ENCODE measurements at places on chromosomes 12 and 14. TPM values are rescaled to one million over a fixed set of nuclear protein-coding genes. Genes with fewer than 3 reads are reported as not detected.

The IRAK3 gene
- total RNA-seq = 3.2 TPM

The AQP2 gene
- total RNA-seq = not detected

The SMAGP gene
- 4.4 TPM for total RNA-seq

The RPL6 gene
- 537 TPM for total RNA-seq

The SAMD15 gene
- total RNA-seq = 0.11 TPM

The CPNE6 gene
- total RNA-seq = 1.4 TPM

The PLA2G1B gene
- not detected for total RNA-seq

The GPR135 gene
- 3.2 TPM for total RNA-seq

The KRT86 gene
- not detected for total RNA-seq

The SLC39A2 gene
- total RNA-seq = not detected

The PIWIL1 gene
- total RNA-seq = not detected

The NFATC4 gene
- total RNA-seq = 13.3 TPM

The KRT80 gene
- total RNA-seq = 1.2 TPM

DNA sequence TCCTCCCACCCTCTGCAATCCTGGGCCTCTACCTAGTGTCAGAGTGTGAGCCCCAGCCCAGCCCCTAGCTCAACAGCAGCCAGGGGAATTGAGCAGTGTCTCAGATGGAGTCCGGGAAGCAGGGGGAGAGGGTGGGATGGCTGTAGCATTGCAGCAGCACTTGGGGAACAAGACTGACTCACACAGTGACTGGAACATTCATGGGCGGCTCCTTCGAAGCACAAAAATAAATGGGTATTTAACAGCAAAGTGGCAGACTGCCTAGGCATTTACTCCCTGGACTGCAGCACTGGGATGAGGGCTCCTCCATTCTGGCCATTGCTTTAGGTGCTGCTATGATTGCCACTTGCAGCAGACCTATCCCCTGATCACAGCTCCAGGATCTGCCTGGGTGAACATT, 46.0 kb upstream of the STK38L start:
- DNase-seq = no peak

- DNase-seq = no peak
These were observed 209.2 kb downstream of the C12orf75 start for GRCh38 chr12:105539735-105540134.

- no peak for DNase-seq
These were observed 14.7 kb downstream of the PRICKLE1 start for GRCh38 chr12:42574851-42575266.

GRCh38 chr12:6326316-6327228, 15.3 kb downstream of the TNFRSF1A start:
- peak; percentile 76 for DNase-seq

GRCh38 chr12:108751821-108752220, 20.5 kb upstream of the CORO1C start:
- no peak for DNase-seq

DNA sequence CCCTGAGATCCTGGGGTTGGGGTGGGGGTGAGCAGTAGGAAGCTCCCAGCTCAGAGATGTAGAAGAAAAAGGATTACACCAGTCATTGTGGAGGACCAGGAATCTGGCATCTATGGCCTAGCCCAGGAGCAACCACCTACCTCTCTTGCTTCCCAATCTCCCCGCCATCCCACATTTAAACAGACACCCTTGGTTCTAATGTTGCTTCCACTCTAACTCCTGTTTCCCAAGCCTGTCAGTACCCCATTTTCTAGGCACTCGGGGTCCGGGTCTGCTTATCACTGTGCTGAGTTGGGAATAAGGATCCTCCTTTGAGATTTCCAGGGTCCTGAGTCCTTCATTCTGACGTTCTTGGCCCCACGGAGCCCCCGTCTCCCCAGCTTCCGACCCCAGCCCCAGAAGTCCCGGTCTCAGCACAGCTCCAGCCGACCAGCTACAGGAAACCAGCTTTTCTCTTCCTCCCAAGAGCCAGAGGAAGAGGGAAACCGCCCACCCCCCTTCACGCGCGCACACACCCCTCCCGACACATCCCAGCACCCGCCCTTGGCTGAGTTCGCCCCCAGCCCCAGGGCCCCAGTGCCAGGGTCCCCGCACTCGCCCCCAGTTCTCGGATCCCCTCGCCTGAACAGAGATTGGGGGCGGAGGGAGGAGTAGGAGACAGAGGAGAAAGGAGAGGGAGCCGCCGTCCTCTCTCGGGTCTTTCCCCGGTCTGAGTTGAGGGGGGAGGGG, 1.2 kb downstream of the ITGA5 start:
- DNase-seq = no peak

GRCh38 chr14:93009471-93010129, 86.7 kb downstream of the CHGA start:
- DNase-seq = no peak

DNA sequence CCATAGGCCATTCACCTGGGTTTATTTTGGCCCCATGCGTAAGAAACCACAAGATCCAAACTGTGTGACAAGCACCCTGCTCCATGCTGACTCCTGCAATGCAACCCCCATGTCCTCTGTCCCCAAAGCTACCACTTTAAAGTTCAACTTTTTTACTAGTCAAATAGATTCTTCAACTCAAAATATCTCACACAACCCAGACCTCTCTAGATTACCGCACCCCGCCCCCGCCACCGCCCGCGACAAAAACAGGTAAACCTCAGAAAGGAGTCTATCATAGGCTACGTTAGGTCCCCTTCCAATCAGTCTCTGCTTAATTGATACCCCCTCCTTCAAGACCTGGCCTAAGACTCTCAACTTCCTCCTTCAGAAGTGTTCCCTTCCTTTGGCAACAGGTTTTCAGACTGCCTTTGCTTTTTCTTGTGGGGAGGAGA, 2.2 kb downstream of the ZFP36L1 start:
- peak; percentile 61 for DNase-seq

DNA sequence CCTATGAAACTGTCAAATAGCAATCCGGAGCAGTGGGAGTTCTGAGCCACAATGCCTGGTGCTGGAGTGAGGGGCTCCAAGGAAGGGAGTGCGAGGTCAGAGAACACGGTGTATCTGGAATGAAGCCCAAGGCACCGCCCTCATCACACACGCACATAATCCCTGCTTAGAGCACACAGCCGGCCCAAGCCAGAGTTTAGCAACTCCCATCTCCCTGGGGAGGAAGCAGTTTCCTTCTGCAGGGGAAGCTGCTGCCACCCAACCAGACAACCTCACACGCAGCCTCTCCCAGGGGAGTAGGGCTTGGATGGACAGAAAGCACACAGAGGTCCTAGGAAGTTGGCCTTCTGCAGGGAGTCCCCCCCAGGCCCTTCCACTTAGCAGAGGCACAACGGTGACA, 31.3 kb downstream of the ACTN1 start:
- DNase-seq = peak; percentile 85

DNA sequence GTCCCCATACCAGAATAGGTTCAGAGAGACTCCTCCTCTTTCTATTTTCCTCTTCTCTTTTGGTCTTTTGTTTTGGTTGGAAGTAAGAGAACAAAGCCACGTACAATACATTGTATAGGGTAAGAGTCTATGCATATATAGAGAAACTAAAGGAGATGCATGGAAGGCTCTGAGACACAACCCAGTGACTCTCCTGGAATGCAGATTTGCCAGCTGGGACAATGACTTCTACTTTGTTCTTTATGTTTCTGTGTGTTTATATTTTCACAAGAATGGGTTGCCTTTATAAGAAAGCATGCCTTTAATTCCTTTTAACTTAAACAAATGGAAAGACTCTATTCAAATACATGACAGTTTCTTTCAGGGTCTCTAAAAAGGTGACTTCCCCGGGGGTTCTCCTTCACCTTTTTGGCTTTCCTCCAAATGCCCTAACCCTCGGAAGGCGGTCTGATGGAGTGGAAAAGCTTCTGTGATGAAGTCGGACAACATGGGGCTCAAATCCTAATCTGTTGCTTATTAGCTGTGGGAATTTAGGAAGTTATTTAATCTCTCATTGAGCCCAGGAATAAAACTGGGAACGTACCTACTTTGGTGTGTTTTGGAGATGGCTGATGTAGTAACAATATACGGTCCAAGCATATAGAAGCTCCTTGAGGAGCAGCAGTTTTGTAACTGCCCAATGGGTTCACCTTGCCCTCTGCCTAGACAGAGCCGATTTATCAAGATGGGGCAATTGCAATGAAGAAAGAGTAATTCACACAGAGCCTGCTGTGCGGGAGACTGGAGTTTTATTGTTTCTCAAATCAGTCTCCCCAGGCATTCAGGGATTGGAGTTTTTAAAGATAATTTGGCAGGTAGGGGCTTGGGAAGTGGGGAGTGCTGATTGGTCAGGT, 9.1 kb upstream of the SERPINA1 start:
- no peak for DNase-seq

- DNase-seq = no peak
These were observed 53.0 kb downstream of the SAV1 start for GRCh38 chr14:50615056-50615455.

DNA sequence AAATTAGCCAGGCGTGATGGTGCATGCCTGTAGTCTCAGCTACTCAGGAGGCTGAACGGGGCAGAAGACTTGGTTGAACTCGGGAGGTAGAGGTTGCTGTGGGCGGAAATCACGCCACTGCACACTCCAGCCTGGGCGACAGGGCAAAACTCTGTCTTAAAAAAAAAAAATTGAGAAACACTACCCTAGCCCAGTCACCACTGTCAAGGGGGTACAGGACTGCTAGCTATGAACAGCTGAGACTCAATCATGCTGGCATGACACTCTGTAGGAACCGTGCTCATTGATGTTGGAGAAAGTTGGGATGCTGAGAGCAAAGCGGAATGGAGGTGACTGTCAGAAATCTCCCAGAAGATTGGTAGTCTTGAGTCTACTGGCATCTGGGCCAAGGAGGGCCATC, 58.2 kb upstream of the STON2 start:
- DNase-seq = no peak

DNA sequence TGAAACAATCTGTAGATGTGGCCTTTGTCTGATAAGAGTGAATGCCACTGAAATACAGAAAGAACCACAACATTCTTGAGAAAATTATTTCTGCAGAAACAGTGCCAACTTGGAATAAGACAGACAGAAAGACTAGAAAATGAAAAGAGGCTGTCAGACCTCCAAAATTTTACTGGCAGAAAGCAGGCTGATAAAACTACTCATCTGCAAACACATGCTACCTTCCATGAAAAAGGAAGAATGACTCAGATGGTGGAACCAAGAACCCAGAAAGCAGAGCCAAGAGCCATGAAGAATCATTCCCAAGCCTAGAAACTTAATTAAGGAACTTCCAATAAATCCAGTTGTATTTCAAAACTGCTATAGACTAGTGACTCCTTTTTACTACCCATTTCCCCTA, 31.9 kb upstream of the OSBPL8 start:
- DNase-seq = no peak

GRCh38 chr14:23446291-23446851, 10.9 kb upstream of the MYH7 start:
- peak; percentile 59 for DNase-seq

GRCh38 chr12:105933671-105934665, 204.8 kb downstream of the NUAK1 start:
- DNase-seq = no peak

DNA sequence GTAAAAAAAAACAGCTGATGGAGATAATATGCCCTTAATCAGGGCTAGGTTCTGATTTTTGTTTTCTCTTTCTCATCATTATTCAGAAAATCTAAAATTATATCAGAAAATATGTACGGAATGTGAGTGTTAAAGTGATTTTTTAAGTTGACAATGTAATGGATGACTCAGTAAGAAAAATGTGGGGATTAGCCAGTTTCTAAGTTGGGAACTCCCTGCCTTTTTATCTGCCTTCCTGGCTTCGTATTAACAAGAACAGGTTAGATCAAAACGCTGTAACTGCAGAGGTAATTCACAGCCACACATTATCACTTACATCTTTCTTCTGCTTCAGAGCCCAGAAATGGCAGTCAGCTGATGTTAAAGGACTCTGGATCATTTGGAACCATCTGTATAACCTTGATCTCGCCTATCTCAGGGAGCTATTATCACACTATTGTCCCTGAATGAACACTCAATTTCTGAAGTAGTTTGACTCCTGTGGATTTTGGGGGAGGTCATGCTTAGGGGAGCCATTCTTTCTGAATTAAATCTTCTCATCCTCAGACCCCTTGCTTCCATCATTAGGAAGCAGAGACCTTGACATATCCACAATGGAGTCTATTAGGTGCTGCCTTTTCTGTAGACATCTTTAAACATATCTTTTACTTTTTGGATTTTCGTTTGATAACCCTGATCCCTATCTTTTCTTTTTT, 135.7 kb upstream of the SLC16A7 start:
- DNase-seq = no peak

DNA sequence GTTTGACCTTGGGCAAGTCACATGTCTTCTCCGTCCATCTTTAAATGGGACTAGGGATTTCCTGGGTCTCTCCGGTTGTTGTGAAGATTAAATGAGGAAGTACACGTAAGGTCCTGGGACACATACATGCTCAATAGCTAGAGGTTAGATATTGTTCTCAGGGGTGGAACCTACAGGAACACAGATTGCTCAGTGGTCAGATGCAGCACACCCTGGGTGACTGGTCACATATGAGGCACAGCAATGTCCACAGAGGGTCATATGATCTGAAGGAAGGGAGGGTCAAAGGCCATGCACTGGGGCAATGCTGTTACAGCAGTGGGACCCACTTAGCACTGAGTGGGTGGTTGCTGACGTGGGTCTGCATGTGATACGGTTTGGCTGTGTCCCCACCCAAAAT, 11.4 kb upstream of the SLC8B1 start:
- DNase-seq = no peak

GRCh38 chr12:47835006-47835830, 15.5 kb upstream of the HDAC7 start:
- DNase-seq = no peak

- peak; percentile 92 for DNase-seq
These were observed at the start of gene VPS37B for GRCh38 chr12:122895704-122896636. Gene VPS37B (minus strand): TSS chr12:122896124. CDS start chr12:122896062, 62 bp downstream.

- no peak for DNase-seq
These were observed 259.3 kb upstream of the BTG1 start for GRCh38 chr12:92404921-92405320.

GRCh38 chr14:36221112-36221511, 44.6 kb upstream of the PTCSC3 start:
- no peak for DNase-seq

DNA sequence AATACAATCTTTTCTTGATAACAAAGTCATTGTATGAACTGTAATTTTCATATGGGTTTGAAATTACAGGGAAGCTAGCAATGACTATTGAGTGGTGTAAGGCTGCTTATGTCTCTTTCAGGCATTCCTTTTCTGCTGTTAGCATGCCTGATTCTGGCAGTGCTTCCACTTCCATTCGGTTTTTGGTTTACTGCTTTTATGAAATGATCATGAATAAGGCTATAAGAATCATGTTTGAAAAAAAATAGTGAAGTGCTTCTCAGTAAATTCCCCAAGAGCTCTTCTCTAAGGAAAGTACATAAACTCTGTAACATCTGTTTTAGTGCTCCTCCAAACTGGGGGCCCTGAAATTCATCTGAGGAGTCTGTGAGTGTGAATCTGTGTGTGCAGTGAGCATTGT, 434.0 kb upstream of the RGS6 start:
- DNase-seq = no peak

DNA sequence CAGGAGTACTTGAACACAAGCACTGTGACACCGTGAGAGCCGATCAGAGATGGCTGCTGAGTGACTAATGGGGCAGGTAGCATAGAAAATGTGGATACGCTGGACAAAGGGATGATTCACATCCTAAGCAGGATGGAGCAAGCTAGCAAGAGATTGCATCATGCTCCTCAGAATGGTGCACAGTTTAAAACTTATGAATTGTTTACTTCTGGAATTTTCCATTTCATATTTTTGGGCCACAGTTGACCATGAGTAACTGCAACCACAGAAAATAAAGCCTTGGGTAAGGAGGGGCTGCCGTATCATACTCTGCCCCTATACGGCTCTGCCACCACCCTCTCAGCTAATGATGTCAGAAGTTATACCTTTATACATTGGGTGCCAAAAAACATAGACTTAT, 23.3 kb upstream of the MARK3 start:
- DNase-seq = no peak

Data from cardiac septum (tissue), 1 donor.